ENCODE measurements at places on chromosomes 12 and 14. TPM values are rescaled to one million over a fixed set of nuclear protein-coding genes. Genes with fewer than 3 reads are reported as not detected.

- DNase-seq: peak; percentile 50
- peaks cover 5% of the 10 kb centered on the region for H3K36me3 ChIP-seq
- no peak overlapping the region for H3K27ac ChIP-seq
- H3K4me3 ChIP-seq: no peak overlapping the region
- H3K27me3 ChIP-seq: no peaks in the 10 kb centered on the region
Observed at GRCh38 chr12:113196990-113197389, 11.5 kb downstream of the RITA1 start.

- no peaks in the 10 kb centered on the region for H3K27me3 ChIP-seq
- H3K4me1 ChIP-seq: no peaks in the 10 kb centered on the region
- H3K4me3 ChIP-seq: no peak overlapping the region
- DNase-seq: no peak
- no peaks in the 10 kb centered on the region for H3K36me3 ChIP-seq
- H3K27ac ChIP-seq: no peak overlapping the region
Observed at GRCh38 chr14:36020120-36021029, 156.1 kb downstream of the PTCSC3 start.

DNA sequence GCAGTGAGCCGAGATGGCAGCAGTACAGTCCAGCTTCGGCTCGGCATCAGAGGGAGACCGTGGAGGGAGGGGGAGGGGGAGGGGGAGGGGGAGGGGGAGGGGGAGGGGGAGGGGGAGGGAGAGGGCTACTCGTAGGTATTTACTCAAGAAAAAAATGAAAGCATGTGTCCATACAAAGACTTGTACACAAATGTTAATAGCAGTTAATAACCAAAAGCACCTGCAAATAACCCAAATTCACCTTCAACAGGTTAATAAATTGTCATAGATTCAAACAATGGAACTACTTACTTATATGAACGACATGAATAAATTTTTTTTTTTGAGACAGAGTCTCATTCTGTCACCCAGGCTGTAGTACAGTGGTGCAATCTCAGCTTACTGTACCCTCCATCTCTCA, 152.4 kb downstream of the BRMS1L start:
- H3K4me3 ChIP-seq: no peak overlapping the region
- H3K4me1 ChIP-seq: no peaks in the 10 kb centered on the region
- DNase-seq: no peak
- no peak overlapping the region for H3K27ac ChIP-seq

DNA sequence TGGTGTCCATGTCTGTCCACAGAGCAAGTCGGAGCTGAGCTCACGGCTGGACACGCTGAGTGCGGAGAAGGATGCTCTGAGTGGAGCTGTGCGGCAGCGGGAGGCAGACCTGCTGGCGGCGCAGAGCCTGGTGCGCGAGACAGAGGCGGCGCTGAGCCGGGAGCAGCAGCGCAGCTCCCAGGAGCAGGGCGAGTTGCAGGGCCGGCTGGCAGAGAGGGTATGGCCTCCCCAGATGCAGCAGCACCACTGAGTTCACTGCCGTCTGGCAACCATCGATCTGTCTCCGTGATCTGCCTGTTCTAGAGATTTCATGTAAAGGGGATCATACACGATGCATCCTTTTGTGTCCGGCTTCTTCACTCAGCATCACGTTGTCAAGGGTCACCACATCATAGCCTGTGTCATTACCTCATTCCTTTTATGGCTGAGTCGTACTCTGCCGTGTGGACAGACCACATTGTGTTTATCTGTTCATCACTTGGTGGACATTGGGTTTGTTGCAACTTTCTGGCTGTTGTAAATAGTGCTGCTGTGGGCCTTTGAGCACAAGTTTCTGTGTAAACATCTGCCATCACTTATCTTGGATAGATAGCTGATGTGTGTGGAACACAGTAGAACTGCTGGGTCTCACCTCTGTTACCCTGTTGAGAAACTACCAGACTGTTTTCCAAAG, 21.9 kb downstream of the HIP1R start:
- no peak overlapping the region for H3K27ac ChIP-seq
- H3K4me1 ChIP-seq: no peaks in the 10 kb centered on the region
- H3K4me3 ChIP-seq: no peak overlapping the region
- no peaks in the 10 kb centered on the region for H3K36me3 ChIP-seq
- no peaks in the 10 kb centered on the region for H3K27me3 ChIP-seq

DNA sequence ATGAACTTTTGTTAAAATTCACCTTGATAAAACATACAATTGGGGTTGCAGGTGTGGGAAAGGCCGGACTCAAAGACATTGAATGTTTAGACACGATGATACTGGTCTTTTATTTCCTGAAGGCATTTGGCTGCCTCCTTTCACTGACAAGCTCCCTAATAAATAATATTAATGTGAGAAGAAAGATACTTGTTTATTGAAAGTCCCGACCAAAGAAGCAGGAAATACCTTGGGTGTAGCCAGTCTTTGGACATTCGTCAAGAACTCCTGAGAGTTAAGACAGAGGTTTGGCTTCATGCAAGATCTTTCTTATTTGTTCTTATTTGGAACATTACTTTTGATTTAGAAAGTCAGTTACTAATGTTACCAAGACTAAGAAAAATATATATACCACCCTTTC, 1133.8 kb upstream of the SEL1L start:
- no peaks in the 10 kb centered on the region for H3K36me3 ChIP-seq
- DNase-seq: no peak
- no peak overlapping the region for H3K4me3 ChIP-seq
- H3K4me1 ChIP-seq: no peaks in the 10 kb centered on the region
- no peaks in the 10 kb centered on the region for H3K27me3 ChIP-seq
- H3K27ac ChIP-seq: no peak overlapping the region

DNA sequence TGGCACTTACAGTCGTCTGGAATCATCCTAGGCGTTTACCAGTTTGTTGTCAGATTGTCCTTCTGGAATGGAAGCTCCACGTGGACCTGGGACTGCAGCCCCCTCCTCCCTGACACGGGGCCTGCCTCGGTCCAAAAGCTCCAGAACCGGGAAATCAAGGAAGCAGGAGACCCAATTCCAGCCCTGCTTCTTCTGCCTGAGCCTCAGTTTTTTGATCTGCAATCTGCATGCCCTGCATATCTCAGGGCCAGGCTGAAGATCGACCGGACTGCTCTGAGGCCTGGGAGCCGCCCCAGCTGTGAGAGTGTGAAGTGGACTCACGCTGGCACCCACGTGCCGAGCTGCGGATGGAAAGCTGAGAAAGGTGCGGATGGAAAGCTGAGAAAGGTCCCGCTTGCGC, 98.6 kb downstream of the SETD3 start:
- H3K4me1 ChIP-seq: peaks cover under 1% of the 10 kb centered on the region
- no peak overlapping the region for H3K4me3 ChIP-seq
- H3K27me3 ChIP-seq: peaks cover 3% of the 10 kb centered on the region
- H3K27ac ChIP-seq: no peak overlapping the region
- DNase-seq: no peak

- H3K27ac ChIP-seq: no peak overlapping the region
- no peak overlapping the region for H3K4me3 ChIP-seq
- no peaks in the 10 kb centered on the region for H3K27me3 ChIP-seq
- H3K4me1 ChIP-seq: no peaks in the 10 kb centered on the region
- no peaks in the 10 kb centered on the region for H3K36me3 ChIP-seq
Observed at GRCh38 chr12:12294215-12295005, 27.6 kb upstream of the LRP6 start.

- DNase-seq: no peak
- H3K4me1 ChIP-seq: no peaks in the 10 kb centered on the region
- H3K4me3 ChIP-seq: no peak overlapping the region
- H3K36me3 ChIP-seq: no peaks in the 10 kb centered on the region
Observed at GRCh38 chr14:101202627-101203404, 299.3 kb upstream of the RTL1 start.

GRCh38 chr14:55347040-55347439, 64.6 kb downstream of the ATG14 start:
- H3K27me3 ChIP-seq: no peaks in the 10 kb centered on the region
- DNase-seq: no peak
- H3K4me3 ChIP-seq: no peak overlapping the region
- H3K36me3 ChIP-seq: peaks cover 12% of the 10 kb centered on the region

DNA sequence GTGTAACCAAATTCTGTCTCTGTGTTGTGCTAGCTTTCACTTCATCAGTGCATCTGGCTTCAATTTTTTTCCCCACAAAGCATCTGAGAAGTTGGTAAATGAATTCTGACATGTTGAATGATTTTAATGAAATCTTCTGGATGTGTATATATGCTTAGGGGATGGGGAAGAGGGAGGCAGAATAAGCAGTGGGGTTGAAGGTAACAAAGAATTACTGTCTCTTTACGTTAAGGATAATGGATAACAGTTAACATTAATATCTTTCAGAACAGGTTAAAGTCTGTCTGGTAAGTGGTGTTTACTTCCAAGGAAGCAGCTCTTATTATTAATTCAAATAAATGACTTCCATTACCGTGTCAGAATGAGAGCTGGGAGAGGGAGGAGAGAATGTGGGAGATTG, 261.7 kb downstream of the ERC1 start:
- no peaks in the 10 kb centered on the region for H3K4me1 ChIP-seq
- H3K27ac ChIP-seq: no peak overlapping the region
- no peaks in the 10 kb centered on the region for H3K36me3 ChIP-seq
- no peak for DNase-seq

- H3K36me3 ChIP-seq: no peaks in the 10 kb centered on the region
- H3K27ac ChIP-seq: no peak overlapping the region
- no peaks in the 10 kb centered on the region for H3K4me1 ChIP-seq
- H3K27me3 ChIP-seq: no peaks in the 10 kb centered on the region
Observed at GRCh38 chr14:21867541-21867940, 193.9 kb upstream of the OR4E1 start.

DNA sequence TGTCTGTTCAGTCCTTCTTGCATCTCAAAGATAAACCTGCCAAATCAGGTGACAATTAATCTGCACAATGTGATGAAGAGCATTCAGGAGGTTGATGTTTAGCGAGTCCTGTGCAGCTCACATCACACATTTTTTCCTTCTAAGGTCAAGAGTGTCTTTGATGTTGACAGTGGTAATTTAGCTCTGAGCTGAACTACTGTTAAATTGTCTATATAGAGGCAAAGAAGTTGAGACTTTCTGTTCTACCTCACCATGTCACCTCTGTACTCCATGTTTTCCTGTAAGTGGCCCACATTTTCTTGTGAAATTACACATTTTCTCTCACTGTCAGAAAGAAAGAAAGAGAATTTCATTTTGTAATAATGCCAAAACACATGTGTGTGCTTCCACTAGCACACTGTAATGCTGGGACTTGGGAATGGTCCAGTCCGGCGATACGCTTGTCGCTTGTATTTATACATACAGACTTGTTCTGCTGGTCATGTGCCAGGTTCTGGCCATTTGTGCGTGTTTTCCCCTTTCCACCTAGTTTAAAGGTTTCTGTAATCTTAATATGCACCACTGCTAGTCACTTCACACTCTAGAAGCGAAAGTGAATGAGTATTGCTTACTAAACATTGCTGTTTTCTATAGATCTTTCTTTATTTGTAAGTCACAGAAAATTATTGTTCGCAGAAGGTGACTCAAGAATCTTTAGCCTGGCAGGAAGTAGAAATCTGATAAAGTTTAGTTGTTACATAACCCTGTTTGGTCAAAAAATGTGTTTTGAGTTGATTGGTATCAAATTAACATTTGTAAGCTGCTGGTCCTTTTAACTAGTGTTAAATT, 328.9 kb downstream of the TMTC2 start:
- no peaks in the 10 kb centered on the region for H3K4me1 ChIP-seq
- H3K27me3 ChIP-seq: no peaks in the 10 kb centered on the region
- no peak for DNase-seq
- no peaks in the 10 kb centered on the region for H3K36me3 ChIP-seq

DNA sequence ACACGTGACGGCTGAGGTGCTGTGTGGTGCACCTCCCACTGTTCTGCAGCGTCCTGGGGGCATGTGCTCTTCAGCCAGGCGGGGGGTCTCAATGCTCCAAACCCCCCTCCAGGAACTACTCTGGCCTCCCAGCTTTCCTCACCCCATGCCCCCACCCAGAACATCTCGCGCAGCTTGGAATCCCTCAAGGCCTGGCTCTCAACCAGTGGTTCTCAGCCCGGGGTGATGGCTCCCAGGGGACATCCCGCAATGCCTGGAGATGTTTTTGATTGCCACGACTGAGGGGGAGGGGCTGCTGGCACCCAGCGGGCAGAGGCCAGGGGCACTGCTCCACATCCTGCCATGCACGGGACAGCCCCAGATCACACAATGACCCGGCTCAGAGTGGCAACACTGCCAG, 78.9 kb upstream of the DICER1 start:
- no peaks in the 10 kb centered on the region for H3K27me3 ChIP-seq
- no peaks in the 10 kb centered on the region for H3K36me3 ChIP-seq
- no peaks in the 10 kb centered on the region for H3K4me1 ChIP-seq
- H3K4me3 ChIP-seq: no peak overlapping the region
- H3K27ac ChIP-seq: no peak overlapping the region

Gene HOXC13
- not detected for total RNA-seq

Gene ACSS3
- total RNA-seq: not detected

Gene RBP5
- total RNA-seq: not detected

Gene PTPRQ
- total RNA-seq: not detected

Gene LIN52
- 17.7 TPM for total RNA-seq

Data from CD8-positive, alpha-beta memory T cell (primary cell).